Effector CD4-positive, alpha-beta T cell (primary cell): ENCODE measurements at places on chromosomes 1 and 21.

- no peak for DNase-seq
Measured at GRCh38 chr1:188988589-188988988, 1489.1 kb downstream of the BRINP3 start.

GRCh38 chr21:37614351-37614875, 247.8 kb downstream of the DYRK1A start:
- no peak for DNase-seq

DNA sequence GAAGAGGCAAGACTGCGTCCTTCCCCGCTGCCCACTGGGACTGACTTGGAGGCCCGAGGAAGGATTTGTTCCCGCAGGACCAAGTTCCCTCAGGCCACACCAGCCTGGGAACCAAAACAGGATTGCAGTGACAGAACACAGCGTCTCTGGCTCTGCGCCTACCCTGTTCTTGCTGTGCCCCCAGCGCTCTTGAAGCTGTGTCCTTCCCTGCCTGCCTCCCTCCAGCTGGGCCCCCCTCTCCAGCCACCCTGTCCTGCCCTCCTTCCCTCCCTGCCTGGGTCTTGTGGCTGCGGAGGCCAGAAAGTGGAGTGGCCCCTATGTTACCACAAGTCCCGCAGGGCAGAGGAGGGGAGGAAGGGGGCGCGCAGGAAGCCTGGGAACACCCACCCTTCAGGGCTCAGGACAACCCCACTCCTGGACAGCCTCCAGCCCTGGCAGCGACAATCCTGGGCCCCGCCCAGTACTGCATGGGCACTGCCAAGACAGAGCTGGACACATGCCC, 164.9 kb downstream of the DYRK1A start:
- no peak for DNase-seq

DNA sequence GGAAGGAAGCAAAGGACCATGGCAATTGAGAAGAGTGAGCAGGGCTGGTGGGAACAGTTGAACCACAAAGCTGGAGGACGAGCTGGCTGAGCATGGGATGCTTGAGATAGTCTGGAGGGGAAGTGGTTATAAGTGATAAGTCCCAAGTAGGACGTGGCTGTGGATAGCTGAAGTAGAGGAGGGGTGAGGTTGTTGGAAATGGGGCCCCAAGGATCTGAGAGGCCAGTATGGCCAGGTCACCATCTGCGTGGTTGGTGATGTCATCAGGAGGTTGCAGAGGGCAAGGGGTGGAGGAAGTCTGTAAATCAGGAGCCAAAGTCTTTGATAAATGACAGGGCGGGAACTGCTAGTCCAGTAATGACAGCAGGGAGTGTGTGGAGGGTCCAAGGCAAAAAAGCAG, 11.0 kb upstream of the REN start:
- no peak for DNase-seq

DNA sequence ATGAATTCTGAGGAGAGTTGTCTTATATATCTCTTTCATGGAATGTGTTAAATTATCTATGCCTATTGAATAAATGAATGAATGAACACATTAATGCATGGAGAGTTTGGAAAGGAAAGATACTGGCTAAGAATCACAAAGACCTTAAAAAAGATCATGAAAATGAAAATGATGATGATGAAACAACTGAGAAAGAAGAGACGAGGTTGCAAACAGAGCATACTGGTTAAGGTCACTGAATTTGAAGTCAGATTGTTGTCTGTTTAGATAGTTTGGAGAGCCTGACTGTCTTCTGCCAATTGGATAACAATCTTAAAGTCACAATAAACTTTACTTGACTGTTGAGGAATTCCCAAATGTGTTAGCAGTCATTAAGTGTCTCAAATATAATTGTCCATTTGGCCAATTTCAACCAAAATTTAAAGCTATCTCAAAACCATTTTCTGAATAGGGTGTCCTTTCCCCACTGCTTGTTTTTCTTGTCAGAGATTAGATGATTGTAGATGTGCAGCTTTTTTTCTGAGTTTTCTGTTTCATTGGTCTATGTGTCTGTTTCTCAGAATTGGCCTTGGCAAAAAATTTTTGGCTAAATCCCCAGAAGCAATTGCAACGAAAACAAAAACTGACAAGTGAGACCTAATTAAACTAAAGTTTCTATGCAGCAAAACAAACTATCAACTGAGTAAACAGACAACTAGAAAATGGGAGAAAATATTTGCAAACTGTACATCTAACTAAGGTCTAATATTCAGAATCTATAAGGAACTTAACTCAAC, 132.2 kb downstream of the PTGER3 start:
- no peak for DNase-seq
